Smooth muscle cell of the pulmonary artery (primary cell): ENCODE measurements at places on chromosomes 1 and 21. TPM values are rescaled to one million over a fixed set of nuclear protein-coding genes. Genes with fewer than 3 reads are reported as not detected.

The DNAJC16 gene
- 29.8 and 30.0 TPM in 2 replicates for total RNA-seq

The C1orf185 gene
- not detected in 2 replicates for total RNA-seq

The TMEM52 gene
- 0.20 and 0.43 TPM in 2 replicates for total RNA-seq

The S100A2 gene
- 0.98 and 2.4 TPM in 2 replicates for total RNA-seq

The LIN28A gene
- total RNA-seq = not detected in 2 replicates

The CFAP141 gene
- not detected in 2 replicates for total RNA-seq

The ITPKB gene
- 6.0 and 10.5 TPM in 2 replicates for total RNA-seq

The FCRL5 gene
- not detected in 2 replicates for total RNA-seq

The VASH2 gene
- 0.03 and 0.26 TPM in 2 replicates for total RNA-seq

The TENT5C gene
- total RNA-seq = 1.5 and 4.5 TPM in 2 replicates

The GBP1 gene
- total RNA-seq = 12.4 and 15.1 TPM in 2 replicates

The CR1L gene
- not detected in 2 replicates for total RNA-seq

The ADAMTS4 gene
- 2.1 and 14.7 TPM in 2 replicates for total RNA-seq

The GREM2 gene
- total RNA-seq = 5.4 and 14.7 TPM in 2 replicates

The AGBL4 gene
- not detected in 2 replicates for total RNA-seq

The C1orf232 gene
- total RNA-seq = not detected in 2 replicates

The PTPN7 gene
- not detected in 2 replicates for total RNA-seq

The PGLYRP3 gene
- not detected in 2 replicates for total RNA-seq

The NPHP4 gene
- 10.0 and 11.1 TPM in 2 replicates for total RNA-seq

The HDAC1 gene
- 67.1 and 74.5 TPM in 2 replicates for total RNA-seq

The OR2M3 gene
- not detected in 2 replicates for total RNA-seq

The SPATA17 gene
- 0.66 and 1.2 TPM in 2 replicates for total RNA-seq

The VAMP4 gene
- 6.6 and 10.0 TPM in 2 replicates for total RNA-seq

The ADGRB2 gene
- total RNA-seq = 14.1 and 16.7 TPM in 2 replicates

The CR2 gene
- not detected in 2 replicates for total RNA-seq

The UBXN10 gene
- not detected in 2 replicates for total RNA-seq

The WASF2 gene
- 42.7 and 48.8 TPM in 2 replicates for total RNA-seq

The RBBP4 gene
- 84.4 and 90.1 TPM in 2 replicates for total RNA-seq

The PKNOX1 gene
- total RNA-seq = 17.9 and 40.0 TPM in 2 replicates

The HENMT1 gene
- total RNA-seq = 1.9 and 3.4 TPM in 2 replicates

The ACTN2 gene
- 0.53 and 1.0 TPM in 2 replicates for total RNA-seq

The LCE1F gene
- total RNA-seq = not detected in 2 replicates

The SPRR2E gene
- total RNA-seq = not detected in 2 replicates

The IER5 gene
- total RNA-seq = 17.1 and 18.7 TPM in 2 replicates

The ESRRG gene
- not detected in 2 replicates for total RNA-seq

The RGS18 gene
- total RNA-seq = 0.07 TPM in 1 of 2 replicates, not detected in the other

The TEX38 gene
- total RNA-seq = not detected in 2 replicates

The INAVA gene
- 0.03 and 0.07 TPM in 2 replicates for total RNA-seq

The DENND2C gene
- total RNA-seq = 2.0 and 3.0 TPM in 2 replicates

The PFDN2 gene
- total RNA-seq = 20.5 and 23.6 TPM in 2 replicates

The BTBD8 gene
- total RNA-seq = 2.1 and 6.9 TPM in 2 replicates

The FCRLB gene
- 1.6 and 2.9 TPM in 2 replicates for total RNA-seq

The SMPDL3B gene
- 0.07 TPM in 1 of 2 replicates, not detected in the other for total RNA-seq

The IQGAP3 gene
- total RNA-seq = 6.0 and 16.6 TPM in 2 replicates

The AK2 gene
- total RNA-seq = 73.6 and 91.1 TPM in 2 replicates

The FAM151A gene
- not detected in 2 replicates for total RNA-seq

The DMBX1 gene
- total RNA-seq = not detected in 2 replicates

The MLLT11 gene
- 4.5 and 8.2 TPM in 2 replicates for total RNA-seq

The C8A gene
- not detected in 2 replicates for total RNA-seq
